GM04504 (cell line): ENCODE measurements at places on chromosomes 6 and 20.

GRCh38 chr20:40583205-40583604 lies 105.8 kb downstream of the MAFB start:
- DNase-seq = no peak

GRCh38 chr6:1394514-1395463 lies 5.4 kb downstream of the FOXF2 start:
- no peak for DNase-seq

DNA sequence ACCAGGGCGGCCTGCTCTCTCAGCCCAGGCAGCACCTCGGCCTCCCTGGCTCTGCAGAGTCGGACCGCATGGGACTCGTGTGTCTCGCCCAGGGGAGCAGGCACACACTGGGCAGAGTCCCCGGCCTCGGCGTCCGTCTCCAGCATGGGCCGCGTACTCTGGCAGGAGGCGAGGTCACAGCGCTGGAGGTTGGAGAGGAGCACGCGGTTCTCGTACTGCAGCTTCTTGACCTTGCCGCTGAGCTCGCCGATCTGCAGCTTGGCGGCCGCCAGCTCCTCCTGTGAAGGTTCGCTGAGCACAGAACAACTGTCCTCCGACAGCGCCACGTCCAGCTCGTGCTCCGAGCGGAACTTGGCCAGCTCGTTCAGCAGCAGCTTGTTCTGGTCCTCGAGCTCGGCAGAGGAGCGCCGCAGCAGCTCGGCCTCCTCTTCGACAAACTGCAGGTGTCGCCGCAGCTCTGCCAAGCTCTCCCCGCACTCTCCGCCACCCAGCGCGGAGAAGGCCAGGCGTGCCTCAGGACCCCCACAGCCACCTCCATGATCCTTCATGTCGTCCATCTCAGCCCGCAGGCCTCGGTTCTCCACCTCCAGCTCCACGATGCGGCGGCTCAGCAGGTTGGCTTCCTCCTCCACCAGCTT lies 42.0 kb upstream of the DSN1 start:
- no peak for DNase-seq

- no peak for DNase-seq
Measured at GRCh38 chr20:4722993-4723392, 1.3 kb downstream of the PRND start.

- no peak for DNase-seq
Measured at GRCh38 chr6:97456070-97456469, 173.1 kb upstream of the MMS22L start.

GRCh38 chr6:7914991-7915789 lies 4.6 kb upstream of the TXNDC5 start:
- DNase-seq = peak; percentile 90
